ENCODE measurements at places on chromosomes 16 and 17. TPM values are rescaled to one million over a fixed set of nuclear protein-coding genes. Genes with fewer than 3 reads are reported as not detected.

C17orf100 gene
- polyA plus RNA-seq, result 1.8 TPM

SCNN1G gene
- polyA plus RNA-seq, result not detected

OGFOD1 gene
- polyA plus RNA-seq, result 4.0 TPM

EPOP gene
- polyA plus RNA-seq, result 0.56 TPM

KRTAP9-8 gene
- polyA plus RNA-seq, result not detected

GJD3 gene
- polyA plus RNA-seq, result not detected

CTF1 gene
- polyA plus RNA-seq, result not detected

GRCh38 chr17:81059026-81059425, 24.1 kb downstream of the BAIAP2 start:
- H3K36me3 ChIP-seq, result peaks cover 4% of the 10 kb centered on the region
- DNase-seq, result no peak
- no peaks in the 10 kb centered on the region for H3K27me3 ChIP-seq
- H3K4me1 ChIP-seq, result no peaks in the 10 kb centered on the region
- H3K4me3 ChIP-seq, result no peak overlapping the region

DNA sequence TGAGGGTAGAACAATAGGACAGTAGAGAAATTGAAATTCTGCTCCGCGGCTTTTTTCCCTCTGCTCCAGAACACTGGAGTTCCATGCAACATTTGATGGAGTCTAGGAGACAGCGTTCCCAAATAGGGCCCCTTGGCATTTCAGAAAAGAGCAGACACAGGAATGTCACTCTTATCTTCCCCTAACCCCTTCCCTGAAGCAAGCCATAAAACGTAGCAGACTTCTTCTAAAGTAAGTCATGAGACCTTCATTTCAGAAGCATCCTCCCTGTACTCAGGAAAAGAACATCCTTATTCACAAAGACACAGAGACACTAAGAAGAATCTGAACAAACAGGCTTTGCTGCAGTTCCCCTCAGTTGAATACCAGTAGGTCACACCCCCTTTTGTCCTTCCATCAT, 296.1 kb upstream of the SOX9 start:
- DNase-seq, result no peak
- H3K4me1 ChIP-seq, result no peaks in the 10 kb centered on the region
- H3K36me3 ChIP-seq, result no peaks in the 10 kb centered on the region
- H3K27ac ChIP-seq, result no peak overlapping the region
- no peaks in the 10 kb centered on the region for H3K27me3 ChIP-seq
- H3K4me3 ChIP-seq, result no peak overlapping the region

- H3K27ac ChIP-seq, result no peak overlapping the region
- no peaks in the 10 kb centered on the region for H3K36me3 ChIP-seq
- H3K27me3 ChIP-seq, result no peaks in the 10 kb centered on the region
- DNase-seq, result no peak
- no peak overlapping the region for H3K4me3 ChIP-seq
These were observed 23.2 kb downstream of the IGFBP4 start for GRCh38 chr17:40466298-40466971.

DNA sequence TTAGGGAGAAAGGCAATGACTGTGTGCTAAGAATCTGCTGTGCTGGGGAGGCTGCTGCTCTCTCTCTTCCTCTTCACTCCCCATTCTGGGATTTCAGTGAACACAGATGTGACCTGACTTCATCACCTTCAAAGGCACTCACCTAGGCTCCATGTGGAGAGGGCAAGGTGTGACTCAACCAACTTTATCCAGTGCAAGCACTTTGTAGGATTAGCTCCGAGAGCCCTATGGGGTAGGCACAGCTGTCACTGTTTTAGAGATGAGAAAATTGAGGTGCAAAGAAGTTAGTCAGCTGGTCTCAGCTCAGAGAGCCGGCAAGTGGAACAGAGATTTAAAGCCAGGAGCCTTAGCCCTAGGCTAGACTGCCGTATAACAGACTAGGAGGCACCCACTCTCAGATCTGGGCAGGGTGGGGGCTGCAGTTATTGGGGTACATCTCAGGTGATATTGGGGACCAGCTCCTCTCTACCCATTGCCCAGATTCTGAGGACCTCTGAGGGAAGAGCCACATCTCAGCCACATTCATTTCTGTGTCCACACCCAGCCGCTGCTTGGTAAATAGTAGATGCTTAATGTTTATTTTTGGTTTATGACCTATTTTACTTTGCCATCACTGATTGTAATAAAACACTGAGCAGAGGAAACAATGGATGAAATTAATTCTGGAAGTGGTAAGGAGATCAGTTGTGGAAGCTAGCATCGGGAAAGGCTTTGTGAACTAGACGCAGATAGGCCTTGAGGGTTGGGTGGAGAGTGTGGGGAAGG, 138.8 kb downstream of the CCDC182 start:
- no peak overlapping the region for H3K4me3 ChIP-seq
- H3K27me3 ChIP-seq, result no peaks in the 10 kb centered on the region
- H3K36me3 ChIP-seq, result no peaks in the 10 kb centered on the region
- H3K4me1 ChIP-seq, result peaks cover 32% of the 10 kb centered on the region
- no peak overlapping the region for H3K27ac ChIP-seq

DNA sequence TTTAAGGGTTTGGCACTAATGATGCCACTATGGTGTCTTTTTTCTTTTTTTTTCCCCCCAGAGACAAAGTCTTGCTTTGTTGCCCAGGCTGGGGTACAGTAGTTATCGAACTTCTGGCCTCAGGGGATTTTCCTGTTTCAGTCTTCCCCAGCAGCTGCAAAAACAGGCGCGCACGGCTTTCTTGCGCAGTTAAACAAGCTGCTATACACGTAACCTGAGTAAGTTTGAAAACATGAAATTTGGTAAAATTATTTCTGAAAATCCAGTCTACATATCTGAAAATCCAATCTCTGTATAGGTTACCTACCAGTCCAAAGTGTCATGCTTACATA, 11.8 kb downstream of the TEX14 start:
- no peak for DNase-seq
- no peak overlapping the region for H3K27ac ChIP-seq
- H3K4me3 ChIP-seq, result no peak overlapping the region
- no peaks in the 10 kb centered on the region for H3K27me3 ChIP-seq

GRCh38 chr17:14245002-14245401, 8.3 kb upstream of the CDRT15 start:
- DNase-seq, result no peak
- H3K4me1 ChIP-seq, result no peaks in the 10 kb centered on the region
- no peaks in the 10 kb centered on the region for H3K27me3 ChIP-seq
- H3K4me3 ChIP-seq, result no peak overlapping the region

DNA sequence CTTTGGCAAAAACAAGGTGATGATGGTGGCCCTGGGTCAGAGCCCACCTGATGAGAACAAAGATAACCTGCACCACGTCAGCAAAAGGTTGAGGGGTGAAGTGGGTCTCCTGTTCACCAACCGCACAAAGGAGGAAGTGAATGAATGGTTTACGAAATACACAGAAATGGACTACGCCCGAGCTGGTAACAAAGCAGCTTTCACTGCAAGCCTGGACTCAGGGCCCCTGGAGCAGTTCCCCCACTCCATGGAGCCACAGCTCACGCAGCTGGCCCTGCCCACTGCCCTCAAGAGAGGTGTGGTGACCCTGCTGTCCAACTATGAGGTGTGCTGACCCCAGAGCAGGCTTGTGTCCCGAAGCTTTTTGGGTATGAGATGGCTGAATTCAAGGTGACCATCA, 29.7 kb upstream of the DLX4 start:
- peak overlapping the region; percentile 48 for H3K27ac ChIP-seq
- no peaks in the 10 kb centered on the region for H3K36me3 ChIP-seq
- H3K27me3 ChIP-seq, result no peaks in the 10 kb centered on the region
- DNase-seq, result peak; percentile 77
- peaks cover 22% of the 10 kb centered on the region for H3K4me1 ChIP-seq
- H3K4me3 ChIP-seq, result no peak overlapping the region

- DNase-seq, result no peak
- H3K4me1 ChIP-seq, result peaks cover 11% of the 10 kb centered on the region
- no peaks in the 10 kb centered on the region for H3K27me3 ChIP-seq
- H3K36me3 ChIP-seq, result no peaks in the 10 kb centered on the region
- H3K27ac ChIP-seq, result no peak overlapping the region
These were observed 117.9 kb upstream of the TNRC6C start for GRCh38 chr17:77840513-77841165.

DNA sequence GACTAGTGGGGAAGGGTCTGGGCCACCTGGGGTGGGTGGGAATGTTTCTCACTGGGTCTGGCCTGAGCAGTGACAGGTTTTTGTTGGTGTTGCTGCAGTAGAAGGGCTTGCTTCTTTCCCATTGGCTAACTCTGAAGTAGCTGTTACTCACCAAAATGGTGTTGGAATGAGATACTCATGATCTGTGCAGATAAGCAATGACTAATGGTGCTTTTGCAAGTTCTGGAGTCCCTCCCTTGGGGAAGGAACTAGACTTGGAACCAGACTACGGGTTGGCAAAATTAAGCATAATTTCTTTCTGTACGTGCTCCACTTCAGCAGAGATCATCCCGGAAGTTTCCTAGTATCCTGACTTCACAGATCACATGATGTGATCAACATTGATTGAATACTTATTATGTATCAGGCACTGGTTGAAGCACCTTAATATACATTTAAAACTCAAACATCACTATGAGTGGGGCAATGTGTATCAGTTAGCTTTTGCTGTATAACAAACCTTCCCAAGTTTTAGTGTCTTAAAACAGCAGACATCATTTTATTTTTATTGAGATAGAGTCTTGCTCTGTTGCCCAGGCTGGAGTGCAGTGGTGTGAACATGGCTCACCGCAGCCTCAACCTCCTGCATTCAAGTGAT, 30.1 kb downstream of the CHP2 start:
- no peak overlapping the region for H3K4me3 ChIP-seq
- H3K36me3 ChIP-seq, result no peaks in the 10 kb centered on the region
- DNase-seq, result peak; percentile 60
- H3K27ac ChIP-seq, result no peak overlapping the region
- peaks cover 19% of the 10 kb centered on the region for H3K4me1 ChIP-seq

DNA sequence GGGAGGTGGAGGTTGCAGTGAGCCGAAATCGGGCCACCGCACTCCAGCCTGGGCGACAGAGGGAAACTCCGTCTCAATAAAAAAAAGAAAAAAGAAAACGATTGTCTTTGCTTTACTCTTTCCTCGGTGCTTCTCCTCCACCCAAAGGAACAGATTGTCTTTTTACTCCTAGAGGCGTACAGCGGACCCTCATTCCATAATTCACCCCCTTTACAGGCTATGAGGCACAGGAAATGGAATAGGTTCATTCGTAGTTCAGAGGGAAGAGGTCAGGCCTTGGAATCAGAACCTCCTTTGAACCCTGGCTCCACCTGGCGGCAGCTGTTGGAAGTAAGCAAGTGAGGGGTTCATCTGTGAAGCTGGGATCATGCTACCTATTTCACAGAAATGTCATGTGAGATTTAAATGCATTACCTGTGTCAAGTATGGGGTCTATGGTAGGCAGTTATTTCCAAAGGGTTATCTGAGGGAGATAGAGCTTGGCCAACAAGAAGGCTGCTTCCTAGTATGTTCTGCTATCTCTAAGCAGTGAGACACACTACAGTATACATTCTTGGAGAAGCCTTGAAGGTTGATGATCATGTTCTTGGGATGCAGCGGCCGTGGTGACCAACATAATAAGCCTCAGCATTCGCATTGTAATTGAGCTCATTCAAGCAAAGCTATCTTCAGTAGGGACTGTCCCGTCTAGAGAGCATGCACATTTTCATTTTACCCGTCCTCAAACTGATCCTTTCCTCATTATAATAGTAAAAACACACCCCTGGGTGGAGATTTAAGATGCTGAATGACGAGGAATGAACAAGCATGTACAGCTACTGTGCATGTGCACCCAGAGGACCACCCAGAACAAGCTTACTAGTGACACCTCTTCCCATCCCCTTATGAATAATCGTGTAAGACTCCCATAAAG, 18.7 kb upstream of the ZNF689 start:
- H3K4me1 ChIP-seq, result peaks cover 10% of the 10 kb centered on the region
- H3K36me3 ChIP-seq, result no peaks in the 10 kb centered on the region
- no peak overlapping the region for H3K27ac ChIP-seq
- no peaks in the 10 kb centered on the region for H3K27me3 ChIP-seq
- H3K4me3 ChIP-seq, result peak overlapping the region; percentile 54
- peak; percentile 72 for DNase-seq

DNA sequence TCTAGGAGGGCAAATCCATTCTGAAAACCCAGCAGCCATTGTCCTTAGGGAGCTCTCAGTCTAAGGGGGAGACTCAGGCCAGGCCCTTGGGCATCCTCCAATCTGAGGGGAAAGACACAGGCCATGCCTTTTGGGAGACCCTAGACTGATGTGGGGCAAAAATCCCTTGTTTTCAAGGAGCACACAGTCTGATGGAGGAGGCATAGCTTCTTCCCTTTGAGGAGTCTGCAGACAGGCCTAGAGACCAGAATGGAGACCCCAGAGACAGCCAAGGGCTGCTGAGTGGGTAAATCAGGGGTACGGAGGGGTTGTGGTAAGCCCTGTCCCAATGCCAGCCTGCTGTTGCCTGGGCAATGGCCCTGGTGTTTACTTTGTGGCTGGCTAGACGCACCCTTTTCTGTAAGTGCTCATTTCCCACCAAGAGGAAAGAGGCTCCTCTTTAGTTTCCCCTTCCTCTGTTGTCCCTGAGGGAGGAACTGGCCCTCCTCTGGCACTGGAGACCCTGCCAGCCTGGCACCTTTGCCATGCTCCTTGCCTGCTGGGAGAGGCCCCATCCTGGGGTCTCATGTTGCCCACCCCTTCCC, 19.3 kb downstream of the ARHGAP23 start:
- DNase-seq, result no peak
- H3K27me3 ChIP-seq, result peaks cover 10% of the 10 kb centered on the region
- H3K4me1 ChIP-seq, result no peaks in the 10 kb centered on the region
- no peaks in the 10 kb centered on the region for H3K36me3 ChIP-seq

- no peaks in the 10 kb centered on the region for H3K36me3 ChIP-seq
- no peak for DNase-seq
- H3K27ac ChIP-seq, result no peak overlapping the region
These were observed 1.1 kb downstream of the LRRC36 start for GRCh38 chr16:67327743-67328142.

Data from CD14-positive monocyte (primary cell).